Stimulated activated CD4-positive, alpha-beta T cell treated with anti-CD3 and anti-CD28 coated beads, TNF-alpha, amount 100 ng/mL, for 1 hour (primary cell): ENCODE measurements at places on chromosomes 5 and 9.

- no peak for DNase-seq
Measured at GRCh38 chr5:179762781-179763176, 30.2 kb downstream of the MAML1 start.

DNA sequence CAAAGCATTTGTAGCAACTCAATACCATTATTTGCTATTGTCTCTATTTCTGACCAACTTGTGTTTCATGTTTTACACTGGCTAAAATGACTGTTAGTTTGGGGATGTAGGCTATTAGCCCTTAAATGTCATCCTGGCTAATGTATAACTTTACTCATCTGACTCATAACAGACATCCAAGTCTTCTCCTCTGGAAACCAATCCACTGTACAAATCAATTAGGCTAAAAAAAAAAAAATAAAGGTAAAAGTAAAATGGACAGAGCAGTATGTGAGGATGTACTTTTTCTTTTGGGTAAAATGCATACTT lies 20.6 kb downstream of the MEGF9 start:
- DNase-seq = no peak

GRCh38 chr5:177552839-177553455 lies 1.4 kb downstream of the FAM193B start:
- no peak for DNase-seq

DNA sequence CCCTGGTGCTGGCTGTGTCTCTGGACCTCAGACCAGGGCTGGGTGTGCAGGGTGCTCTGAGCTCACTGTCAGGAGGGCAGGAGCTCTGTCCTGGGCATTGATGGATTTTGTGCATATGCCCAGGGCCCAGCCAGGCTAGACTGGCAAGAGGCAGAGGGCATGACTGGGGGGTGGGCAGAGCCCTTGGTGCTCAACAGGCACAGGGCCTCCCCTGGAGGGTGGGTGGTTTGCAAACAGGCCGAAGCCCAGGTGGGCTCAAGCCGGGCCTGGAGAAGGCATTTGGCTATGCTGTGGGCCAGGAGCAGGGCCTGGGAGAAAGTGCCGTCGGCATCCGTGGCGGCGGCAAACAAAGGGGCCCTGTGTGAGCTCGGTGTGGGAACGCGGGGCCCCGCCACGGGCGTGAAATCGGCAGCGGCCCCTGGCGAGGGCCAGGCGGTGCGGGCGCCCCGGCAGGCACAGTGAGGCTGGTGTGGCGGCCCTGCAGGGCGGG lies 1.9 kb upstream of the NRARP start:
- DNase-seq = no peak

GRCh38 chr9:116737152-116737546 lies 50.0 kb downstream of the TRIM32 start:
- no peak for DNase-seq

DNA sequence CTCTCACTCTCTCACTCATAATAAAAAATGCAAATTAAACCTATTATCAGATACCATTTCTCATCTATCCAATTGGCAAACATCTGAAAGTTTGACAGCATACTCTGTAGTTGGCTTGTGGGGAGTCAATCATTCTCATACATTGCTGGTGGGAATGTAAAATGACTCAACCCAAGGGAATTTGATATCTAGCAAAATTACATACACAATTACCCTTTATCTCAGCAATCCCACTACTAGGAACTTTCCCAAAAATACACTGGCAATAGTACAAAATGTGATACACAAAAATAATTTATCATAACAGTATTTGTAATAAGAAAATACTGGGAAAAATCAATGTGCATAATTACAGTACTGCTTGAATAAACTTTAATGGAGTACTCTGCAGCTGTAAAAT lies 731.3 kb downstream of the DTWD2 start:
- no peak for DNase-seq

DNA sequence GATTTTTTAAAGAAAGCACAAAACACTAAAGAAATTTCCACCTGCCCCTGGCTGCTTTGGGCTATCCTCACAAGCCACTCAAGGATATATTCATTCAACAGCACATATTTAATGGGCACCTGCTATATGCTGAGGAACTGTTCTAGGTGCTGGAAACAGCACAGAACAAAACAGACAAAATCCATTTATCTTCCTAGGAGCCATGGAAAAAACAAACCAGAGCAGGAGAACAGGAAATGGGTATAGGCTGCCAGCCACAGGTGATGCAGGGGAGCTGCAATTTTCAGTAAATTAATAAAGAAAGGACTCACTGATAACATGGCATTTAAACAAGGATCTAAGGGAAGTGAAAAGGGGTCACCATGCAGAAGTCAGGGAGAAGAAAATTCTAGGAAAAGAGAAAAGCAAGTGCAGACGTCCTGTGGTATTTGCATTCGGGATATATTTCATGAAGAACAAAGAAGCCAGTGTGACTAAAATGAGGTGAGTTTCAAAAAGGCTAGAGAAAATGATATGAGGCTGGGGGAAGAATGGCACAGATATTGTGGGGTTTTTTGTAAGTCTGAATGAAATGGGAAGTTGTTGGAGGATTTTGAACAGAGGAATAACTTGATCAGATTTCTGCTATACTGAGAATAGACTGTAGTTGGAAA lies 152.2 kb downstream of the ADAMTSL1 start:
- DNase-seq = no peak

GRCh38 chr5:134189031-134189430 lies 12.3 kb upstream of the SKP1 start:
- no peak for DNase-seq

DNA sequence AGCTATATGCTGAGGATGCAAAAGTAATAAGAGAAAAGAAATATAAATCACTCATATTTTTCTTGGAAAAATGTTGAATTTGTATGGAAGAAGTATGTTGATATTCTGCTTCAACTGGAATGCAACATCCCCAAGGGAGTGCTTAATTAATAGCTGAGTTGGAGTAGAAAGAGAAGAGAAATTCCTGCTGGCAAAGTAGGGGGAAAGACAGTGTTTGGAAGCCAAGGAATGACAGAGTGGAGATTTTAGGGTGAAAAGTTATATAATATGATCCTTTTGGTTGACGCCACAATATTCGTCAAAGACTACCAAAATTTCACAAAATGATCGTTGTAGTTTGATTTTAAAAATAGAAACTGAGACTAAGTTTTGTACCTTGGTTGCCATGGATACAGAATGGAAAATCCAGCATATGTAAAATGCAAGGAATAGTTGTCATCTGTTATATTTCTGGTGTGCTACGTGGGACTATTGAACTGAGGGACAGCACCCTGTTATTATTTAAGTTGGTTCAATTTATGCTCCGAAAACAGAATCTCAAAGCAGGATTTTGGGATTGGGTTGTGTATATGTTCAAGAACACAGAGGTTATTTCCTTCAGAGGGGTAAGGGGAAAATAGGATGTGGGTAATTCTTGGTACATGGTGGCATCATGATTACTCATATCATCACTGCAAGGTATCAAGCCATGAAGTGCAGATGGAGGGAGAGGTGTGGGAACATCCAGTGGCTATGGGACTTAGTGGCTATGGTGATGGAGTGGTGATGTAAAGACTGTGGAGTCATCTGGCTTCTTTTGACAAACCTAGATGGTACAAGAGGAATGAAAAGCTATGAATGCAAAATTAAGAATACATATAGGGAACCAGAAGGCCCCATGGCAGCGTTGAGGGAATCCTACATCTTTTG lies 61.0 kb downstream of the SUB1 start:
- DNase-seq = no peak

GRCh38 chr9:91075279-91075678 lies 273.7 kb downstream of the SYK start:
- DNase-seq = no peak

DNA sequence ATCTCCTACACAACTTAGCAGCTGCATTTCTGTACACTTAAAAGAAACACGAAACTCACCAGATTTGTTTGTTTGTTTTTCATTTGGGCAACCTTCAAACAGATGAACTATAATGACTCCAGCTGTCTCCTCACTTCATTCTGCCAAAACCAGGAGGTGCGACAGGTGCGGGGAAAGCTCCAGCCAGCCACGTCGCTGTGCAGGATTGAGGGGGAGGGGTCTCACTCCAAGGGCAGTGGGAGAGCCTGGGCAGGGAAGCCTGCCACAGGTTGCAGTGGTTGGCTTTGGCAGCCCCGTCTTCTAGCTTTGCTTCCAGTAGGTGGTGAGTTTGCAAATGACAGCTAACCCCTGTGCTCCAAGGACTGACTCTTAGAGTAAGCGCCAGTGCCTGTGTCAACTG lies 215.8 kb downstream of the CEMIP2 start:
- no peak for DNase-seq

DNA sequence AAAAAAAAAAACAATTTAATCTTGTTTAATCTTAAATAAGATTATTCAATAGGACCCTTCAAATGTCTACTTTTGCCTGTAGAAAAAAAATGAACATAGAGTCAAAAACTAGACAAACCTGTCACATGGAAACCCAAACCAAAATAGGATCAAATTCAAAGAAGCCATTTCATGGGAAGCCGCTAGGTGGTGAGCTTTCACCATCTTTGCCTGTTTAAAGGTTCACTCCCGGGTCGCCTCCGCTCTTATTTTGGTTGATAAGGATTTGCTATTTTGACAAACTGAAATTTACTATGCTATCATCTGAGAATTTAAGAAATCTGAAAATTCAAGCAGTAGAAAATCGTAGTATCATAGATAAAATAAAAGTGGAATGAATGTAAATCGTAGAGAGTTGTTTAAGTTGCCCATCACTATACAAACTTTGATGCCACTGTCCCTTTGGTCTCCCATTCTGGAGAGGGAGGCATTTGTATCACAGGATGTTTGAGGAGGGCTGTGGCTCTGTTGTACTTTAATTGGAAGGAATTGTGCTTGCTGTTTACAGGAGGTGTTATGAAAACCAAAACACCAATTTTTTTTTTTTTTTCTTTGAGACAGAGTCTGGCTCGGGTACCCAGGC lies 43.5 kb upstream of the DNAH5 start:
- DNase-seq = no peak

DNA sequence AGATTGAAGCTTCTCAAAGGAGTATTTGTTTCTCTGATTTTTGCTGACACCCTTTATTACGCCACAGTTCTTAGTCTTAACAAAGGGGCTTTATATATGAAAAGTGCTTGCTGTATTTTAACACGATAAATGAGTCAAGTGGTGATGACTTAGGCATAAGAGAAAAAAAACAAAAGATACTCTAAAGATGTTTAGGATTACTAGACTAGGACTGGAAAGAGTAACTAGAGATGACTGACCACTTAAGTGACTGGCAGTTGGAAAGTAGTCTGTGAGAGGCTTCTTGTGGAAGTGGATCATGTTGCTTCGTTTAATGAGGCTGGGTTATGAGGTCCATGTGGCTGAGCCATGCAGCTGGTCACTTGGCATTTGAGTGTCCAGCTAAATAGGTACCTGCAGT lies 69.4 kb upstream of the ACTBL2 start:
- no peak for DNase-seq

DNA sequence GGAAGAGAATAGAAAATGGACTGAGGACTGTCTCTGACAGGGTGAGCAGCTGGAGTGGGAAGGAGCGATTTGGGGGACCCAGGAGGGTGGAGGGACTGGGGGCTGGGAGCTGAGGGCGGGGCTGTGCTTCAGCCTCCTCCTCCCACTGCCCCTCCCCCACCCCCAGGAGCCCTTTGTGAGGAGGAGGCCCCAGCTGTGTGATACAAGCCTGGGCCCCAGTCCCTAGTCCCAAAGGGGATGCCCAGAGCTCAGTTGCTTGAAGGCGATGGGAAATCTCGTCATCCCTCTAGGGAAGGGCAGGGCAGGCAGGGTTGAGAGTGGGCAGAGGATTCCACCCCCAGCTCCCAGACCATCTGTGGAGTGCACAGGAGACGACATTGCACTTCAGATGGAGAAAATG lies at the start of gene SPATA31E1:
Gene SPATA31E1, plus strand, starts transcription at position 251 of the 400 bp plus-strand sequence. Its CDS starts 15 bp downstream, at position 266.
- no peak for DNase-seq

- no peak for DNase-seq
Measured at GRCh38 chr5:138824516-138824915, 50.6 kb downstream of the LRRTM2 start.

GRCh38 chr9:120374239-120374638 lies 205.7 kb downstream of the CDK5RAP2 start:
- no peak for DNase-seq

GRCh38 chr5:140556438-140556837 lies 835 bp downstream of the SRA1 start:
- DNase-seq = no peak

- no peak for DNase-seq
Measured at GRCh38 chr5:119367502-119368237, 11.9 kb downstream of the TNFAIP8 start.

- no peak for DNase-seq
Measured at GRCh38 chr9:91714020-91714806, 235.8 kb downstream of the ROR2 start.
